ENCODE measurements at places on chromosomes 7 and 10.

DNA sequence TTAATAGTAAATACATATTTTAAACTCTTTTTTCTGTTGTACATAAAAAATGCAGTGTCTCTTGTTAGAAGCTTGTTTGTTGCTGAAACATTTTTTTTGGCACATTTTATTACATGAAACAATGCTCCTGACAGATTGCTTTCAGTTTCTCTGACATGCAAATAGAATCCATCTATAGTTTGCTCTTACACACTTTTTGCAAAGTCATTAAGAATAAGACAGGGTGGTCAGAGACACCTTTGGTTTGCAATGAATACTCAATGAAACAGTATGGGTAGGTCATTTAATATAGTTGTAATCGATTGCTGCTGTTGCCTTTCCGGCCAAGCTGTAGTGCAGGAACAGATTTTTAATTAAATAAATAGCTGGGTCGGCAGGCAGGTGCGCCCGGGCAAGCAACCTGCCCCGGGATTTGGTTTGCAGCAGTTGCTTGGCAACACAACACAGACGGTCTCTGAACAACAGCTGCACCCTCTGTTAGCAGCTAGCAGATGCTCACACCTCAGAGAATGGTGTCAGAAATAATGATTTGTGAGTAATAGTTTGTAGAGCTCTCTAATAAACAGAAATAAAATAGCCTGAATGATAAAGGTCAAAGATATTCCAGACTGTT lies 115.7 kb upstream of the CACNA2D1 start:
- DNase-seq: no peak

DNA sequence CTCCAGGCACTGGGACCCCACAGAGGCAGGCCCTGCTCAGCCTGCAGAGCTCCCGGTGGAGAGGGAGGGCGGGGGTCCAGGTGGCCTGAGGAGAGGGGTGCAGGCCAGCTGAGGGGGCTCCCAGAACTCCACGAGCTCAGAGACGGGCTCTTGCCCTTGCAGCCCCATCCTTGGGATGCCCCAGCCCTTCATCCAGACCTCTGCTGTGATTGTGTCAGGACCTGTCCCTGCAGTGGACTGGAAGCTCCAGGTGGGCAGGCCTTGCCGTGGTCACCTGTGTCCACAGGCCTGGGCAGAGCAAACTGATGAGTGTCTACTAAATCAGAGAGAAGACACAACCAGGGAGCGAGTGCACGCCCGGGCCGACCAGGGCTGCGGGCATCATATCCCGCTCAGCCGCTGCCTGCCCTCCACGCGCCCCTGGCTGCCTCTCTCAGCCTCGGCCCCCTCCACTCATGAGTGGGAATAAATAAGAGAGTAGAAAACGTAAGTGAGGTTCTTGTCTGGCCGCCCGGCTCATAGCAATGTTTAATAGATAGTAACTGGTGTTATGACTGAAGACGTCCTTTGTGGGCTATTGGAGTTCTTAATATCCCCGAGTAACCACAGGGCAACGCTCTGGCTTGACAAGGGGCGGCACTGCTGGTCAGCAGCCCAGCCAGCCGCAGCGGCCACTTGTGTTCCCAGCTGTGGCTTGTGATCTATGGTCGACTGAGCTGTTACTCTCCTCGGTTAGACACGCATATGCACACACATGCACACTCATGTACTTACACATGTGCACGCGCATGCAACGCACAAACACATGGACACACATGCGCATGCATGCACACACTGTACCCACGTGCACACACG lies 105.6 kb downstream of the LHPP start:
- no peak for DNase-seq

DNA sequence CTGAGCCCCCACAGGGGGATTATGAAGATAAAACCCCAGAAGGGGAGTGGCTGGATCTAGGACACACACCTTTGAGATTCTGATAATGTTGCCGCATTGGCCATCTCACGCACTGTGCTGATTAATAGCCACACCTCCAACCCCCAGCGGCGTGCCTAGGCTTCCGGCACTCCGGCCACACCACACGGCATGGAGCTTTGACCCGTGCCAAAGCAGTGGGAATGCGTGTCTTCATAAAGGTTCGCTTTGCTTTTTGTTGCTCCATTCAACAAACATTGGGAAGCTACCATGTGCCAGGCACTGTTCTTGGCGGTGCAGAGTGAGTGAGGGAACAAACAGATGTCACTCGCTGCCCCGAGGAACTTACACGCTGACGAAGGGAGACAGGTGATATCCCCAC lies 117.6 kb downstream of the TCERG1L start:
- peak; percentile 37 for DNase-seq

- DNase-seq: no peak
Observed at GRCh38 chr7:70703785-70704184, 428.2 kb upstream of the GALNT17 start.

GRCh38 chr10:133015321-133015720 lies 72.4 kb upstream of the ADGRA1 start:
- DNase-seq: no peak

DNA sequence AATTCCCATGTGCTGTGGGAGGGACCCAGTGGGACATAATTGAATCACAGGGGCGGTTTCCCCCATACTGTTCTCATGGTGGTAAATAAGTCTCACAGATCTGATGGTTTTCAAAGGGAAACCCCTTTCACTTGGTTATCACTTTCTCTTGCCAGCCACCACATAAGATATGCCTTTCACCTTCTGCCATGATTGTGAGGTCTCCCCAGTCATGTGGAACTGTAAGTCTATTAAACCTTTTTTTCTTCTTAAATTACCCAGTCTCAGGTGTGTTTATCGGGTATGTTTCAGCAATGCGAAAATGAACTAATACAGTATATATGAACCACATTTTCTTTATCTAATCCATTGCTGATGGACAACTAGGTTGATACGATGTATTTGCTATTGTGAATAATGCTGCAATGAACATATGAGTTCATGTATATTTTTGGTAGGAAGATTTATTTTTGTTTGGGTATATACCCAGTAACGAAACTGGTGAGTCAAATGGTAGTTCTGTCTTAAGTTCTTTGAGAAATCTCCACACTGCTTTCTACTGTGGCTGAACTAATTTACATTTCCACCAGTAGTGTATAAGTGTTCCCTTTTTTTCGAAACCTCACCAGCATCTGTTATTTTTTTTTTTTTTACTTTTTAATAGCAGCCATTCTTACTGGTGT lies 70.0 kb upstream of the HGF start:
- DNase-seq: no peak

GRCh38 chr7:99409192-99409572 lies 413 bp downstream of the BUD31 start:
- DNase-seq: no peak

GRCh38 chr10:132054564-132054963 lies 11.2 kb upstream of the JAKMIP3 start:
- DNase-seq: no peak

GRCh38 chr7:131327049-131327625 lies 539 bp upstream of the MKLN1 start:
- no peak for DNase-seq

DNA sequence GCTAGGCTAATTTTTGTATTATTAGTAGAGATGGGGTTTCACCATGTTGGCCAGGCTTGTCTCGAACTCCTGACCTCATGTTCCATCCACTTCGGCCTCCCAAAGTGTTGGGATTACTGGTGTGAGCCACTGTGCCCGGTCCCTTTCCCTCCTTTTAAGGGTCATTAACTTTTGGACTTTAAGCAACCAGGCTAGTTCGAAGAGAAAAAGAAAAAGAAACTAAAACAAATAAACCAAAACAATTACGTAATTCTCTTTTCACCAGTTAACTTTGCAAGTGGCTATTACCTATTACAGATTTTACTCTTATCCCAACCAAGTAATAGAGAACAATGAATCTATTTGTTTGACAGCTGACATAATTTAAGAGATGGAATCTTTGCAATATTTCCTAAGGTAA lies 72.8 kb upstream of the SEMA3C start:
- no peak for DNase-seq

DNA sequence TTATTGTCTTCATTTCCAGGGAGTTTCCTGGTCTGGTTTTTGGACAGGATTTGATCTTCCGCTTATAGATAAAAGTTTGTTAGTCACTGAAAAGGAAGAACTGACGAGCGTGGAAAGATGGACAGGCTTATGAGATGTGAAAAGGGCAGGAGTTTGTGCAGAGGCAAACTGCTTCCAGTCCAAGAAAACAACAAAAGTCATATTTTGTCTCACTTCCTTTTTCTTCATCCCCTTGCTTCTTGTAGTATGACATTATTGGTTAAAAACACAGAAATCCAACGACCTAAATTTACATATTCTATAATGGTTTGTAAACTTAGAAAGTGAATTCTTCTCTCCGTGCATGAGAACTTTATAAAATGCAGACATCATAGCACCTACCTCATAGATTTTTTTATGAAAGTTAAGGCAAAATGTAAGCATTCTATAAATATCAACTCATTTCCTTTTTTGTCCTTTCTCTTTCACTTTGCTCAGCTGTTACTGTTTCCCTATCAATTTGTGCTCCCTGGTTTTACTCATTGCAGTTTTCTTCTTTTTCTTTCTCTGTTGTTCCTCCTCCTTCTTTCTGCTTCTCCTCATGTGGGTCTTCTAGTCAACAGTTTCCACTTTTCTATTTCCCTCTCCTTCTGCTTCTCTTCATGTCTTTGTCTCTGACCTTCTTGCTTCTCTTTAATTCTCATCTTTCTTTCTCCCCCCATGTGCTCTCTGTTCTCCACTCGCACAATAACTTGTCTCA lies 370.2 kb downstream of the ARL4A start:
- DNase-seq: no peak

- DNase-seq: peak; percentile 34
Observed at GRCh38 chr7:27159266-27160144, 3.0 kb upstream of the HOXA7 start.

DNA sequence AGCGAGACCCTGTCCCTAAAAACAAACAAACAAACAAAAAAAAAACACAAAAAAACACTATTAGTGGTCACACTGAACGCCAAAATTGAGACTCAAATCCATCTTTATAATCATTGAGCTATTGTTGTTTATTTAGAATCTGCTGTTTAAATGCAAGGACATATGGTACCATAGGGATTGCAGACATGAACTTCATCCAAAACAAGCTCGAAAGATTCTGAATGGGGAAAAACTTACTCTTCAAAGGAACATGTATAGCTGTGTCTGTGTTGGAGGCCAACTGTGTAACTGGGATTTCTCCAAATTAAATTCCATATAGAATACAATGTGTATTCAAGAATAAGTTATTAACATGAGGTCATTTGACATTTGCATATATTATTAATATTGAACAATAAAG lies 74.7 kb upstream of the GPR158 start:
- DNase-seq: no peak

DNA sequence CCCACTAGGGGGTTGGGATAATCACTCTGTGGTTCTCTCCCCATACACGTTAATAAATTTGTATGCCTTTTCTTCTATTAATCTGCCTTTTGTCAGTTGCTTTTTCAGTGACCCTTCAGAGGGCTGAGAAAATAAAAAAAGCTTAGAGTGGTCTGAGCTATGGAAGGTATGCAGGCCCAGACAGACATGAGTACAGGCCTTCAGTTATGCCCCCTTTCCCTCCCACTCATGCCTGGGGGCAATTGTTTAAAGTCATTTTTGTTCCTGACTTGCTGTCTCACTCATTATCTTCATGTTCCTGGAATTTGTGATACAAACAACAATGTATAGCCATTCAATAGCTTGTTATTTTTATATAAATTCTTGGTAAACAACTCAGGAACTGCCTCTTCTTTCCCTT lies 170.8 kb downstream of the AKR1D1 start:
- DNase-seq: no peak

DNA sequence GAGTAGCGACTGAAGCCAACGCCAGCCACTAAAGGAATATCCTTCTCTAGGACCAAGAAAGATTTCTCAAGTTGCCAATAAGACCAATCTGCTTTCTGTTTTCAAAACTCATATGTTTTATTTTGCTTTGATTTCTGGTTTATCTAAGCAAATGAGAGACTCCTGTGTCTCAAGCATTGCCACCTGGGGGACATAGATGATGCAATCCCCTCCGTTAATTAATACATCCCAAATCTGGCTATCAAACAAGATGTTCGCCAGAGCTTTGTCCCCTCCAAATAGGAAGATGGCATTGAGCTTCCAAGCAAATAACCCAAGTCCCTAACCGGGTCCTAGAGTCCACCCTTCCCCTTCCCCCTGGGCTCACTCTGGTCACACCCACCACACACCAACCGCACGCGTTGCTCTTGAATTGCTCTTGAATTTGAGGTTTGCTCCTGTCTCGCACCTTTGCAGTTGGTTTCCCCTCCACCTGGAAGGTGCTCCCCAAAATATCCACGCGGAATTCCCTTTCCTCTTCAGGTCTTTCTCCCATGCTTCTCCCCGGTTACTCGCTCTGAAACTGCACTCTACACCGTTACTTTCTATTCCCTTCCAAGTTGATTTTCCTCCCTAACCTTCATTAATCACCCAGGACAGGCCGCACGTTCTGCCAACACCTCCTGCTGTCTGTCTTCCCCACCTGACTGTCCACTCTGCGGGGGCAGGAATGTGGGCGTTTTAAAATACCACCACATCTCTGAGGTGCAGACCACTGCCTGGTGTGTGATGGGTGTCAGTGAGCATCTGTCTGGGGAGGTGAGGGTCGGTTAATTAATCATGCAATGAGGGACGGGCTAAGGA lies 64.1 kb upstream of the RNF32 start:
- no peak for DNase-seq

DNA sequence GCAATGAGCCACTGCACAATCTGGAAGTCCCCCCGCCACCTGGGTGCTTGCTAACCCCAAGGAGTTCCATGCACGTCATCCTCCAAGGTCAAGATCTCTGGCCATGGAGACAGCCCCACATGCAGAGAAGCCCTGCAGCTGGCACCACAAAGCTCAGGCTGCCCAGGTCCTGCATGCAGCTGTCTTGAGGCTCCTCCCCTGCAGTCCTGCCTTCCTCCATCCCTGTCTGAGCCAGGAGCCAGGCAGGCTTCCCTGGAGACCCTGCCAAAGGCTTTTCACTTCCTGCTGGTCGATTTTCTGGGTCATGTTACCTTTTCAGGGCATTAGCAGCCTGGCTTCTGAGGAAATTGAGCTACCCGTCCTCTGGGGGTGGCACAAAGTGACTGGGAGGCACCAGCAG lies 12.5 kb upstream of the TMEM72 start:
- DNase-seq: no peak

- no peak for DNase-seq
Observed at GRCh38 chr10:6292741-6293151, 90.0 kb downstream of the PFKFB3 start.

GRCh38 chr7:96344236-96344635 lies 22.3 kb upstream of the SLC25A13 start:
- DNase-seq: no peak
